ENCODE measurements at places on chromosomes 11 and 22. TPM values are rescaled to one million over a fixed set of nuclear protein-coding genes. Genes with fewer than 3 reads are reported as not detected.

The GLB1L2 gene
- total RNA-seq, result 0.44 TPM

The PRRG4 gene
- total RNA-seq, result 0.07 TPM

DNA sequence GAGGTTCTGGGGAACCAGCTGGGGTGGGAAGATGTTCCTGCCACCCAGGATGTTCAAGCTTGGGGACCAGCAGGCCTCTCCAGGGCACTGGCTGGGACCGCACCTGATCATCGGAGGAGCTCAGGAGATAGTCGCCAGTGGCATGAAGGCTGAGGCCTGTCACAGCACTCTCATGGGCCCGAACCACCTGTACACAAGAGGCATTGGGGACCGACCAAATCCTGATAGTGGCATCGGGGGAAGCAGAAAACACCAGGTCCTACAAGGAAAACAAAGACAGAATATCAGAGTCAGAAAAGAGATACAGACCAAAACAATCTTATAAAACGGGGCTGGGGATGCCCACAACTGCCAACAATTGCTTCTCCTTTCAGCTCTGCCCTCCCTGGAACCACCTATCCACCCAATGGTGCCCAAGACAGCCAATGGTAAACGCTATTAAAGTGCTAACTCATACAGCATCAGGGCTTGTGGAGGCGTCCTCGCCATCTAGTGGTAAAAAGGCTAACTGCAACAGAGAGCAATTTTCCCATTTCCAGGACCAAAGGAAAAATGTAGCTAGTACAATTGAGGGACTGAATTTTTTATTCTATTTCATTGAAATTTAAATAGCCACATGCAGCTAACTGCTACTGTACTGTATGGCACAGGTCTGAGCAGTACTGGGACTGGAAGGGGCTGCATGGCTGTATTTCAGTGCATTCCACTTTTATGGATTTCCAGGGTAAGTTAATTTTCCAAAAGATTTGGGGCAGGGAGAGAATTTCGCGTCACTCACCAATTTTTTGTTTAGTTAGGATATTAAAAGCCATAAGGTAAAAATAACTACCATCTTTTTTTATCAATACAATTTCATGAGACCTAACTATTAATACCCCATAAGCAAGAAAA is 7.1 kb downstream of the PRPF19 start:
- DNase-seq, result peak; percentile 69

DNA sequence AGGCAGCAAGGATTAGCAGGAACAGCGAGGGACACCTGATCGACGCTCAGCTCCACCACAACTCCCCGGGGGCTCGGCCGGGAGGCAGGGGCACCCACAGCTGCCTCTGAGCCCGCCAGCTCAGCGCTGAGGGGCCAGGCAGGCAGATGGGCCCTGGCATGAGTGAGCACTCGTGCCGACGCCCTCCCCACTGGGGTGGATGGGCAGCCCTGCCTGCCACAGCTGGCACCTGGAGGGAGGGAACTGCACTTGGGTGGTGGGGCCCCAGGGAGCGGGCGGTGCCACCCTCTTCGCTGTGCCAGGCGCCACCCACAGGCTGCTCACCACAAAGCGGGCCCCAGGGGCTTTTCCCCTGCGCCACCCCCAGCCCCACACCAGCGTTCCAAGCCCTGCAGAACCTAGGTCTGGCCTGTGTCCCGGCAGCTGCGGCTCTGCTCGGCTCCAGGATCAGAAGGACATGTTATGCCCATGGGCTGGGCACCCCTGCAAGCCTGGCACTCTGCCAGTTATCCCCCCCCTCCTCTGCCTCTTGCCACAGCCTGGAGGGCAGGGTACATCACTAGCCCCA is 28.8 kb downstream of the WNT7B start:
- DNase-seq, result peak; percentile 79

GRCh38 chr22:46652847-46653331 is 32.7 kb downstream of the GRAMD4 start:
- no peak for DNase-seq

- DNase-seq, result no peak
Observed at GRCh38 chr11:4645974-4646373, 2.2 kb downstream of the OR51E1 start.

GRCh38 chr11:132248580-132248979 is 878.2 kb downstream of the NTM start:
- no peak for DNase-seq

The YAP1 gene
- total RNA-seq, result not detected

The CRYBA4 gene
- total RNA-seq, result not detected

The SLC7A4 gene
- total RNA-seq, result not detected

The FOSL1 gene
- not detected for total RNA-seq

GRCh38 chr11:110782616-110783015 is 70.4 kb upstream of the ARHGAP20 start:
- no peak for DNase-seq

The PLEKHB1 gene
- total RNA-seq, result 25.2 TPM

DNA sequence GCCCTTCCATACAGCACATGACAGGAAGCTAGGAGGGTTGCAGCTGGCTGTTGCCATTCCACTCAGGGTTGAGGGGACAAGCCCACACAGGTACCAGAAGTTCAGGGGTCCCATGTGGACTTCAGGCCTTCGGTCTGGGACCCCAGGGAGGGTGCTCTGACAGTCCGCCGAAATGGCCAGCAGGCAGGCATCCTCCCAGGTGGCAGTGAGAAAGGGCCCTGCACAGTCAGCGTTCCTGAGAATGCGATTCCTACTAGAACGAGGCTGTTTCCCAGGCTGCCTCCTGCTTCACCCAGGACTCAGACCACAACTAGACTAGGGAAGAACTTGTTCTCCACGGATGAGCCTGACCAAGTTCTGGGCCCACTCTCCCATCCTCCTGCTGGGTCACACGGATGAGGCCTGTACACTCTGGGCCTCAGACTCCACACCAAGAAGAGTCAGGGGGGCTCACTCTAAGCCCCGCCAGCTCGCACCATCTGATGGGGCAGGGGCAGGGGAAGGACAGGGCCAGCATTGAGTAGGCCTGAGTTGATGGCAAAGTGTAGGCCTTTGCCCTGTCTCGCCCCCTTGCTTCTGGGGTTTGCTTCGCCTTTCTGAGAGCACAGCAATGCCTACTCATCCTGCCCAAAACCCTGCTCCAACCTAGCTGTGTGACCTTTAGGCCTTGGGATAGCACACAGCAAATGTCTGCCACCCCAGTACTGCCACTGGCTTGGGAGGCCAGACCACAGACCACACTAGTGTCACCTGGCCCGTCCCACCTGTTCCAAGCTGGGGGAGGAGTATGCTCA is 14.0 kb downstream of the KCNQ1OT1 start:
- DNase-seq, result no peak

GRCh38 chr11:64996710-64997380 is at the start of gene BATF2:
TSS of gene BATF2 (minus strand) at chr11:64996971. CDS start at chr11:64996914, 57 bp downstream.
- DNase-seq, result peak; percentile 73

DNA sequence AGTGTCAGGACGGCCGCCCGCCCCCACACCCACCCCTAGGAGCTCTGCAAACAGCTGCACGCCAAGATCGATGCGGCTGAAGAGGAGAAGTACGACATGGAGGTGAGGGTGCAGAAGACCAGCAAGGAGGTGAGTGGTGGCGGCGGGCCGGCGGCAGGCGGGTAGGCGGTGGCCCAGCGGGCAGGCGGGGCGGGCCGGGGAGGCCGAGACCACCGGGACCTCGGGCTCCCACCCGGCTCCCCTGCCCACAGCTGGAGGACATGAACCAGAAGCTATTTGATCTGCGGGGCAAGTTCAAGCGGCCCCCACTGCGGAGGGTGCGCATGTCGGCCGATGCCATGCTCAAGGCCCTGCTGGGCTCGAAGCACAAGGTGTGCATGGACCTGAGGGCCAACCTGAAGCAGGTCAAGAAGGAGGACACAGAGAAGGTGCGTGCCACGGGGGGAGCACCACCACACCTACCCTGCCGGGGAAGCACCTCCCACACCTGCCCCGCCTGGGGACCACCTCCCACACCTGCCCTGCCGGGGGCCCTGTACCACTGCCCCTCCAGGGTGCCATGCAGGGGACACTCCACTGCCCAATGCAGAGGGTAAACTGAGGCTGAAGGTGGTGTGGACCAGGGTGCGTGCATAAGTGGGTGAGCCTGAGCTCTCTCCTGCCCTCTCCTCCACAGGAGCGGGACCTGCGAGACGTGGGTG is 2.1 kb downstream of the TNNI2 start:
- peak; percentile 26 for DNase-seq

DNA sequence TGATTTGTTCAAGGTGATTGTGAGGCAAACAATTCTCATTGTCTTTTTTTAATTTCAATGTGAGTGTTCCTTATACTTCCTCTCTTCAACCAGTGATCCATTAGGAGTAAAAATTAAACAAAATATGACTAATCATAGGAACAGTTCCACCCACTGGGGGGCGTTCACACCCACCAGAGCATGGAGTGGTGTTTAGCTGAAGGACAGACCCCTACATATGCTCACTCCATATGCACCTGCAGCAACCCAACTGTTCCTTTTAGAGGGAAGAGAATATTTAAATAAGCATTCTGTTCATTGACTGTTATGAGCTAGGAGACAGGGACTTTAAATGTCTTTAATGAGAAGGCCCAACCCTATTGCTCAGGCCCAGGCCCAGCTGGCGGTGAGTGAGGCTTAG is 78.7 kb upstream of the DRD2 start:
- DNase-seq, result no peak

The COA4 gene
- 59.6 TPM for total RNA-seq

DNA sequence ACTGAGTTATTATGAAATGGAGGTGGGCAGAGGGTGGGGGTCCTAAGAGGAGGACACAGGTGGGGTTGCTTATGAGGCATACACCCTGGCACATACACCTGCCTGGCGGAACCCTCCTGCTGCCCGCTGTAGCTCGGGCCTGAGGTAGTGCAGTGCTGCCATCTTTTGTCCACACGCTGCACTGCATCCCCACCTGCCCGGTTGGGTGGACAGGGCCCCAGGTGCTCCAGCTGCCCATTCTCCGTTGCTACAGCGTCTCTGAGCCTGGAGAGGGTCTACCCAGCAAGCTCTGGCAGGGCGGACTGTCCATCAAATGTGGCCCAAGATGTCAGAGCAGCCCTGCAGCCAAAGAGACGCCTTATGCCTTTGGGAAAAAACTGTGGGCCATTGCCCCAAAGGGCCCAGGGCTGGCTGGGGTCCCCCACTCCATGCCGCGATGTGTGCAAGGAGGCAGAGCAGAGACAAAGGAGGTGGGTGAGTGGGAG is 131.2 kb downstream of the BUD13 start:
- no peak for DNase-seq

GRCh38 chr11:105181521-105181920 is 42.0 kb upstream of the CARD18 start:
- no peak for DNase-seq

GRCh38 chr11:46393231-46393616 is 1.6 kb upstream of the CHRM4 start:
- no peak for DNase-seq

GRCh38 chr22:26322179-26322905 is 106.7 kb upstream of the ASPHD2 start:
- no peak for DNase-seq

DNA sequence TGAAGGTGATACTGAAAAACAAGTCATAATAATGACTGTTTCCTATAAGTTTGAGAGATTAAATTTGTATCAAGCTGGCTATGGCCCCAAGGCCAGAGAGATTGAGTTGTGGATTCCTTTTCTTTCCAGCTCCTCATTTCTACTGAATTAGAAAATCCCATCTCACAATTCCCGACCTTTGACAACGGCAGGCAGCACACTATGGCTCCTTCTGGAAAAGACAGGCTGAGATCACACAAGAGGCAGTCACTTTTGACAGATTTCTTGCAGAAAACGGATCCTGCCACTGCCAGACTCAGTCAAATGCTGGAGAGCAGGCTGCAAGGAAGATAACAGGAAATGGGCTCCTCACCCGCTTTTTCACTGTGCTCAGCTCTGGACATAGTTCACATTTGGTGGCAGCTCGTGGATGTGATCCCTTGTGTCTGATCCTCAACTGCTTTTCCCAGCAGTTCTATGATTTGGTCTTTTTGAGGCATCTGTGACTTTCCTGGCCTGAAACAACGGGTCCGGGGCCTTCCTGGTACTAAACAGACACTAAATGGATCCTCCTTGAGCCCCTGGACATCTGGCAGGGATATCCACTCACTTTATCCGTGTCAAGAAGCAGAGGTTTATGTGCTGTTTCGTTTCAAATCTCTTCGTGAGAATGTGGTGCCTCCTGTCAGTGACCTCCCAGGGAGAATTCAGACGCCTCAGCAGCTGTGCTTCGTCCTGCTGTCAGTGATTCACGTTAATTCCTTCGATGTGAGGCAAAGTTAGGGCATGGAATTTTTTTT is 26.1 kb upstream of the RTL6 start:
- no peak for DNase-seq

DNA sequence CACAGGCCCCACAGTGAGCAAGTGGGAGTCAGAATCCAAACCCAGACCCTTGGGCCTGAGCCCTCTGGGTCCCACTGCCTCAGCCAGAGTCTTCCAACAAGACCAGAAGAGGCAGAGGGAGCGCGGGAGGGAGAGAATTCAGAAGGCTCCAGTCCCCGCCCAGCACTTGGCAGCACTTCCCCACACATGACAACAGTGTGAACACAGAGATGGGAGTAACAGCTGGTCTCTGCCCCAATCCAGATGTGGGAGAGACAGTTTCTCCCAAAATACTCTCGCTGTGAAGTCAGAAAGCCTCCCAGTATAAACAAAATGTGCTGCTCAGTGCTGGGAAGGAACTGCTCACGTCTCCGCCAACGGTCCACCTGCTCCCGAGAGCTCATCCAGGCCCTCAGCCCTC is 219.9 kb downstream of the MN1 start:
- DNase-seq, result no peak

GRCh38 chr22:31610611-31611010 is 51.4 kb downstream of the PISD start:
- DNase-seq, result no peak

- no peak for DNase-seq
Observed at GRCh38 chr11:83727251-83727650, 441.1 kb upstream of the CCDC90B start.

The CCDC89 gene
- total RNA-seq, result not detected

The MOGAT2 gene
- 0.12 TPM for total RNA-seq

GRCh38 chr11:112975051-112975450 is 13.8 kb downstream of the NCAM1 start:
- DNase-seq, result no peak

GRCh38 chr11:79691445-79691844 is 250.6 kb upstream of the TENM4 start:
- no peak for DNase-seq

The RAG2 gene
- not detected for total RNA-seq

- no peak for DNase-seq
Observed at GRCh38 chr11:47418454-47419259, 7.6 kb downstream of the PSMC3 start.

The RFPL1 gene
- total RNA-seq, result not detected

DNA sequence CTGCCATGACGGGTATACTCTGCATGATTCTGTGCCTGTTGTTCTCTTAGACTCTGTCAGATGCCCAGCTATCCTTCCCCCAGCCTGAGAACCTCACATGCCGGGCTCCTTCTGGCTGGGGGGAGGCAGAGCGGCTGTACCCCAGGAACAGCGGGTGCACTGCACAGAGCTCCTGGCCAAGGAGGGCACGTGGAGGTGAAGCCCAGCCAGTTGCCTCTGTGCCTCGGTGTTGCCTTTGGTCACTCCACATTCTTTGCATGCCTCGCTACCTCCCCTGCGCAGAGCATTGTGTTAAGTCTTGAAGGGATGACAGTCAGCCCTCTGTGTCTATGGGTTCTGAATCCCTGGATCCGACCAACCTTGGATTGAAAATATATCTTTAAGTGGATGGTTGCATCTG is 77.7 kb downstream of the FEZ1 start:
- DNase-seq, result no peak
